ENCODE measurements at places on chromosomes 4 and X. TPM values are rescaled to one million over a fixed set of nuclear protein-coding genes. Genes with fewer than 3 reads are reported as not detected.

Gene MAGEB10
- not detected for total RNA-seq

Gene CD38
- 8.5 TPM for total RNA-seq

GRCh38 chr4:119508281-119508680 lies 120.3 kb downstream of the PDE5A start:
- no peak overlapping the region for H3K4me3 ChIP-seq
- no peaks in the 10 kb centered on the region for H3K27me3 ChIP-seq
- H3K27ac ChIP-seq: no peak overlapping the region

DNA sequence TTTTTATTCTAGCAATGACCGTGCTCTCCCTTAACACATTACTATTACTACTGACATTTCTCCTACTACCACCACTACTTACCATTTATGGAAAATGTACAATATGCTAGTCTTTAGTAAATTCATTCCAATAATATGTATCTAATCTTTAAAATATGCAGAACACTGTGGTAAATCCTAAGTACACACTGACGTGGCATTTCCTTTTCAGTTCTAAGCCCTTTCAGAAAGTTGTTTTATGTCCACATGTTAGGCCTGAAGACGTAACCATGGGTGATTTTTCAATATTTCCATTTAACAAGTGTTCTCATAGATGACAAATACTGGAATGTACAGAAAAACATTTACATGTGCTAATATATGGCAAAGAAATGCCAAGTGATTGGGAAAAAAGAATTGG lies 268.6 kb upstream of the SLIT2 start:
- H3K36me3 ChIP-seq: no peaks in the 10 kb centered on the region
- H3K27ac ChIP-seq: no peak overlapping the region
- no peaks in the 10 kb centered on the region for H3K27me3 ChIP-seq
- no peaks in the 10 kb centered on the region for H3K4me1 ChIP-seq
- DNase-seq: no peak
- no peak overlapping the region for H3K4me3 ChIP-seq

GRCh38 chr4:150164055-150164454 lies 85.8 kb downstream of the DCLK2 start:
- no peaks in the 10 kb centered on the region for H3K4me1 ChIP-seq
- H3K36me3 ChIP-seq: no peaks in the 10 kb centered on the region
- H3K27ac ChIP-seq: no peak overlapping the region
- H3K4me3 ChIP-seq: no peak overlapping the region
- no peak for DNase-seq

Data from lower lobe of right lung (tissue), 2 donors.